T-helper 17 cell (primary cell): ENCODE measurements at places on chromosomes 3 and 15.

DNA sequence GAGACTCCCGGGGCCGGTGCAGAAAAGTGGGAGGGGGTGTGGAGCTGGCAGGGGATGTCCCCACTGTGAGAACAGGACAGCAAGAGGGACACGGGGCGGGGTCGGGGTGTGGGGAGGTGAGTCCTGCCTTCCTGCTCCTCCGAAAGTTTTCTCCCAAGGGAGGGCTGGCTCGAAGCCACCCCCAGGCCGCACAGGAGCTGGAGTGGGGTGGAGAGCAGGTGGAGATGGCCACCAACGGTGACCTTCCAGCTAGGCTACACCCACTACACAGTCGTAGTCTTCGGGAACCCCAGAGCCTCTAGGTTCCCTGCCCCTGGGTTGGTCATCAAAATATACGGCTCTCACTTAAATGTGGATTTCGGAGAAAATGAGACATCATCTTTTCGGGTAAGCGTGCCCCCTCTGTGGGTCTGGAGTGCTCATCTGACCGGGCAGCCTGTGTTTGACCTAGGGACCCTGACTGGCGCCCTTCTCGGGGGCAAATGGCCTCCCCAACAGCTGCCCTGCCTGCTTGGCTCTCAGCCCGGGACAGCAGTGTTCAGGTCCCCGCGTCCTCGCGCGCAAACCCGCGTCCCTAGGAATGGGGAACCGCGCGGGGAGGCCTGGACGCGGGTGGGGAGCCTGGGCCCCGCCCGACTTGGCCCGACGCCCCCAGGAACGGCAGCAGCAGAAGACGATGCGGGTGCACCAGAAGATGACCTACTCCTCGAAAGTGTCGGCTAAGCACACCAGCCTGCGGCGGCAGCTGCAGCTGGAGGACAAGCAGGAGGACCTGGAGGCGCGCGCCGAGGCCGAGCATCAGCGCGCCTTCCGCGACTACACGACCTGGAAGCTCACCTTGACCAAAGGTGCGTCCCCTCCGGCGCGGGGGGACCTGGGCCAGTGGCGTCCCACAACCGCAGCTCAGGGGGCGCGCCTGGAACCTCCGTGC is 21.2 kb downstream of the CFAP100 start:
- DNase-seq: no peak

DNA sequence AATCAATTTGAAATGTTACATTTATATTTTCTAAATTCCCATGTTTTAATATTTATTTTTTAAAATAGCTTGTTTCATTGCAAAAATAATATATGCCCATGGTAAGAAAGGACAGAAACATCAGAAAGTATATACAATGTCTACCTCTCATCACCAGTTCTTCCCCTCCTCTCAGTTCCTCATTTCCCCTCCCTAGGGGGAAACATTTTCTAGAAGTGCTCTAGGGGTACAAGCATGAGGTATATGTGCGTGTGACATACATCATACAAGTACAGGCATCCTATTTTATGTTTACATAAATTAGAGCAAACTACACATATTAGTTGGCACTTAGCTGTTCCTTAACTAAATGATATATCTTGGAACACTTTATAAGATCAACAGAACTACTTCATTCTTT is 189.3 kb upstream of the VEPH1 start:
- no peak for DNase-seq

DNA sequence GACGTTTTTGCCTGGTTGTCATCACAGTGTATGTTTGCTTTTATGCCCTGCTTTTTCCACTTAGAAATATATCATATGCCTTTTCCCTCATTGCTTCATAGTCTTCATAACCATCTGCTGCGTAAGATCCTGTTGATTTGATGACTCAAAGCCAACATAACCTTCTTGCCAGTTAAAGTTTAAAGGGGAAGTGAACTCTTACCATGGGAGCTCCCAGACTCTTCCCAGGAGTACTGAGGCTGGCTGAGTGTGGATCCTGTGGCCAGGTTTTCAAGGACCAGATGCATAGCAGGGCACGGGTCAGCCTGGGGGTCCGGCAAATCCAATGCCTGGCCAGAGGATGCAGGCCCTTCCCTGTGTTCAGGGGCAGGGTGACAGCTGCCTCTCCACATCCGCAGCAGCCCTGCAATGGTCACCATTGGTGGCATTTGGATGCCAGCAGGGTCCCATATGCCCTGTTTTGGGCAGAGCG is 42.0 kb upstream of the SACM1L start:
- no peak for DNase-seq

- no peak for DNase-seq
Observed at GRCh38 chr3:184260724-184261269, 556 bp downstream of the CAMK2N2 start.

GRCh38 chr3:98763076-98763475 is at the start of gene ST3GAL6:
TSS of gene ST3GAL6 (plus strand) at chr3:98763340. CDS start at chr3:98768441, 5,101 bp downstream.
- no peak for DNase-seq

- DNase-seq: no peak
Observed at GRCh38 chr3:195035345-195036202, 235.4 kb downstream of the XXYLT1 start.

DNA sequence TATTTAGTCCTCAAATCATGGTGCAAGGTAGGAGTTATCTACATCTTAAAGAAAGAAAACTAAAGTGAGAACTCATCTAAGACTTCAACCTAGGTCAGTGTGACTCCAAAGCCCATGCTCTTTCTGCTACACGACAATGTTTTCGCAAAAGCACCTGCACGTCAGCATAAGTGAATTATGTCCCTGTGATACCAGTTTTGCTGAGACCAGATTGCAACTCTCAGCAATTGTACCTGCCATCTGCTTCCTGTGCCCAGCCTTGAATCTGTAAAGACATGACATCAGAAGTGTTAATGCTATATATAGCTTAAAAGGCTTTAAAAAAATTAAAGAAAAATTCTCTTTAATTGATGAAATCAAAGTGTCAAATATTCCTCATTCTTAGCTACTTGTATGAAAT is 43.4 kb downstream of the RETNLB start:
- no peak for DNase-seq

DNA sequence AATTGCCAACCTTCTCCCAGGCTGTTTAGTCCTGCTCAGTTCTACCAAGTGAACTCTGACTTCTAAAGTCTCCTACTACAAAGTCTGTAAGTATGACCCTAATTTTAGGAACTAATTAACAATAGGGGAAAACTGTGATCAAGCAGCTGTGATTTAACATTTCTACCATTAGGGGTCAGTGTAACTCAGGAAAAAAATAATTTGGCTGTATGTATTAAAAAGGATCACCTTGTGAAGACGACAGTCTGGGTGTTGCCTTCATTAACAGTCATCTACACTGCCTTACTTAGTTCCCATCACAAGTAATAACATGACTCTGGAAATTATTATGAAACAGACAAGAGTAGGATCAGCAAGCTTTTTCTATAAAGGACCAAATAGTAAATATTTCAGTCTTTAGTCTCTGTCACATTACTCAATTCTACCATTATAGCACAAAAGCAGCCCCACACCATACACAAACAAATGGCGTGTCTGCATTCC is 4.2 kb upstream of the NPHP3 start:
- DNase-seq: no peak

DNA sequence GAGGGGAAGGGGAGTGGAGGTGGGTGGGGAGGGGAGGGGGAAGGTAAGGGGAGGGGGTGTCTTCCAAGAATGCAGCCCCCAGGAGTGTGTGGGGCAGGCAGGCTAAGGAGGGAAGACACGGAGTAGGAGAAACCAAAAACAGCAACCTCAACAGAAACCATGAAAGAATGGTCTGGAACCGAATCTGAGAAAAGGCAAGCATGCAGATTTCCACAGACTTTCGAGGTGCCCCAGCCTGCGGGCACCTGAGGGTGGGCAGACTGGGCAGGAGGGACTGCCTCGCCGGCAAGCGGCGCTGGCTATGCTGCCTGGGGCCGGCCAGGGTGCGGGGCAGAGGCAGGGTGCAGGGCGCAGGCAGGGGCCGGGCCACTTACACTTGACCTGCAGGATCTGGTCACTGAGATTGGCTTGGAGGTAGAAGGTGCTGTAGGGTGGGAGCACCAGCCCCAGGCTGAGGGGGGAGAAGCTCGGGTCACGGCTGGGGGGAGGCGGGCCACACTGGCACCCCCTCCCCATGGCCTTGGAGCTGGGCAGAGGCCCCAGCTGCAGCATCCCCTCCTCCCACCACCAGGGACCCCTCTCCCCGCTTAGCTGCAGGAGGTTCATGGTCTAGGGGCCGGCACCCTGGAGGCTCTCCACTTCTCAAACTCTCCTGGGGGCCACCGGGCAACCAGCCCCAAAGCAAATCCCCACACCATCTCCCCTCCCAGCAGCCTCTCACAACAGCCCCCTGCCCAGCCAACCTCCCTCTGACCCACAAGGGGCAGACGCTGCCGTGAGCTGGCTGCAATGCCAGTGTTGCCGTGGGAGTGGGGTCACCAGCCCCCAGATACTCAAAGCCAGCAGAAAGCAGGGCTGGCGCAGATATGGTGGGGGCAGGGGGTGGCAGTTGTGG is 15.3 kb upstream of the TMEM115 start:
- no peak for DNase-seq

DNA sequence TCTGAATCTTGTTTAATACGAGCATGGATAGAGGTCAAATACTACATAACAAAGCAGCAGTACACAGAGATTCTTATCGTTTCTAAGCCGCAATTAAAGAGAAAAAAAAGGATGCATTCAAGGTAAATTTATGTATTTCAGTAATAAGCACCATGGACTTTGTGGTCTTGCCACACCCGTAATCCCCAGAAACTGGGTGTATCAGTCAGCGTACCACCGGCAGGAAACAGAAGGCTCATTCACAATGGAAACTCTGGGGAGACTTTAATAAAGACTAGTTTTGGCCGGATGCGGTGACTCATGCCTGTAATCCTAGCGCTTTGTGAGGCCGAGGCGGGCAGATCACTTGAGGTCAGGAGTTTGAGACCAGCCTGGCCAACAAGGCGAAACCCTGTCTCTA is 81.9 kb upstream of the ZNF280D start:
- no peak for DNase-seq

- DNase-seq: no peak
Observed at GRCh38 chr15:66459818-66460615, 37.5 kb downstream of the SNAPC5 start.

GRCh38 chr15:88688394-88688933 is 49.6 kb downstream of the ISG20 start:
- no peak for DNase-seq

- DNase-seq: no peak
Observed at GRCh38 chr15:74024687-74025086, 30.2 kb downstream of the PML start.

DNA sequence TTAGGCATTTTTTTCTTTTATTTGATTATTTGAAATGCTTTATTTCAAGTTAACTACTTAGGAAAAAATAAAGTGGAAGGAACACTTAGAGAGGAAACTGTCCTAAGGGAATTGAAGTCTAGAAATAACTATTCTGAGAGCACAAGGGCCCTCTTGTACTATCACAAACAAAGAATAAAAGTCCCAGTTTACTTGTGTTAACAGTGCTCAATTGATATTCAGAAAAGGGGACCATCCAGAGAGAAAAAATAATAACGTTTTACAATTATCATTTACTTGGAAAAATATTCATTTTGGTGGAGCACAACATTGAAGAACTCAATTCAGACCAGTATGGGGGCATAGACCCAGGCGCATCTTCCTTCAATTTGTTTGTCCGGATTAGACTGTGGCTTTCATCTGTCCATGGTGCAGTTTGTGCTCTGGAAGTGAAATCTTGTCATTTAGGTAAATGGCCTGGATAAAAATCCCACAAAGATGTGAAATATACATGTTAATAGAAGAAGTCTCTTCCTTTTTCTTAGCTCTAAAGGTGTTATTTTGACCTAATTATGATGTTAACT is 54.5 kb upstream of the SAMMSON start:
- no peak for DNase-seq

DNA sequence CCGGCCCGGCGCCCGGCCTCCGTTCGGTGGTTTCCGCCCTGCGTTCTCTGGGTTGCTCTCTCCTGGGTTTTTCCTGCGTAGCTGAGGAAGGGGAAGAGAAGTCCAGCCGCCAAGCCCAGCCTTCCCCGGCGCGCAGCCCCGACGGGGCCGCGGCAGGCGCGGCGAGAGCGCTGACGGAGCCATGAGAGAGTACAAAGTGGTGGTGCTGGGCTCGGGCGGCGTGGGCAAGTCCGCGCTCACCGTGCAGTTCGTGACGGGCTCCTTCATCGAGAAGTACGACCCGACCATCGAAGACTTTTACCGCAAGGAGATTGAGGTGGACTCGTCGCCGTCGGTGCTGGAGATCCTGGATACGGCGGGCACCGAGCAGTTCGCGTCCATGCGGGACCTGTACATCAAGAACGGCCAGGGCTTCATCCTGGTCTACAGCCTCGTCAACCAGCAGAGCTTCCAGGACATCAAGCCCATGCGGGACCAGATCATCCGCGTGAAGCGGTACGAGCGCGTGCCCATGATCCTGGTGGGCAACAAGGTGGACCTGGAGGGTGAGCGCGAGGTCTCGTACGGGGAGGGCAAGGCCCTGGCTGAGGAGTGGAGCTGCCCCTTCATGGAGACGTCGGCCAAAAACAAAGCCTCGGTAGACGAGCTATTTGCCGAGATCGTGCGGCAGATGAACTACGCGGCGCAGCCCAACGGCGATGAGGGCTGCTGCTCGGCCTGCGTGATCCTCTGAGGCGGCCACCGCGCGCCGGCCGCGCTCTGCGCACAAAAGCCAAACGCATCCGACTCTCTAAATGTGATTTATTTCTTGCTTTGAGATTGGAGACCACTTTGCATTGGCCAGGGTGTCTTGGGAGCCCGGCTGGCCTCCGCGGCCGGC is 727 bp downstream of the RAP2B start:
- DNase-seq: peak; percentile 21

- DNase-seq: no peak
Observed at GRCh38 chr3:171013822-171014748, 12.4 kb downstream of the SLC2A2 start.

DNA sequence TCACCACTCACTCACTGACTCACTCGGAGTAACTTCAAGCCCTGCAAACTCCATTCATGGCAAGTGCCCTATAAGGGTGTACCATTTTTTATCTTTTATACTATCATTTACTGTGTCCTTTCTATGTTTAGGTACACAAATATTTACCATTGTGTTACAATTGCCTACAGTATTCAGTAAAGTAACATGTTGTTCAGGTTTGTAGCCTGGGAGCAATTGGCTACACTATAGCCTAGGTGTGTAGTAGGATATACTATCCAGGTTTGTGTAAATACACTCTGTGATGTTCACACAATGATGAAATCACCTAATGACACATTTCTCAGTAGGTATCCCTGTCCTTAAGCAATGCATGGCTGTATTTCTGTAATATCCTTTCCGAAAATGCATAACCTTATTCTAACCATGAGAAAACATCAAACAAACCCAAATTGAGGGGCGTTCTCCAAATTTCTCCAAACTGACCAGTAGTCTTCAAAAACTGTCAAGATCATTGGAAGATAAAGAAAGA is 17.9 kb upstream of the CNOT10 start:
- DNase-seq: no peak

GRCh38 chr3:184117636-184118035 is 17.5 kb upstream of the EIF2B5 start:
- DNase-seq: no peak

DNA sequence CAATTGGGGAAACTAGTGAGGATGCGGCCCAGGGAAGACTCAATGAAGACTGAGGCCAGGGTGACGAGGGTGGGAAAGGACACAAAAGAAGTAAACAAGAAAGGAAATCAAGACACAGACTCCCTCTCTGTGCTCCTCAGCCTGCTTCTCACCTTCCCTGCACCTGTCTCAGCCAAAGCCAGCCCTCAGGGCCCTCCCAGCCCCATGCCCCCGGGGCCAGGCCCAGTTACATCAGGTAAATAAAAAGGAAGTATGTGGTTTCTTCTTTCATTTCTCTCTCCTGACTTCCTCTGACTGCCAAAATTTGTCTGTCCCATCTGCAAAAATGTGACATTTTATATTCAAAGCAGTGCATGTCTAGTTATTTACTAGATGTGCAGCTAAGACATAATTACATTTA is 328.0 kb downstream of the UACA start:
- no peak for DNase-seq

- peak; percentile 24 for DNase-seq
Observed at GRCh38 chr3:67384760-67385397, 269.5 kb downstream of the SUCLG2 start.
